ENCODE measurements at places on chromosomes 1 and 21.

DNA sequence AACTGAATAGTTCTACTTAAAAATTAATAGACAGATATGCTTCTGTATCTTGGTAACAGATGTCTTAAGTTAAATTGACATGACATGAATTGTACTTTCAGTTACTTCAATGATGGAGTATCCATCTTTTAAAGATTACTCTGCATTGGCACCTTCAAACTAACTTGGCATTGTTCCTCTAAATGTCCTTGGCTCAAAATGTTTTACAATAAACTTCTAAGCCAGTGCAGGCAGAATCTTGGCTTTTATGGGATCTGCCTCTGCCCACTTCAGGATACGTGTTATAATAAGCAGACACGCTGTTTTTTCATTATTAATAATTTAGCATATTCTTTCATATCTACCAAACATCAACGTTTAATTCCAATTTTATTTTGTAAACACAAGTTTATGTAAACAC is 873.4 kb upstream of the ADAMTS5 start:
- no peak for DNase-seq

DNA sequence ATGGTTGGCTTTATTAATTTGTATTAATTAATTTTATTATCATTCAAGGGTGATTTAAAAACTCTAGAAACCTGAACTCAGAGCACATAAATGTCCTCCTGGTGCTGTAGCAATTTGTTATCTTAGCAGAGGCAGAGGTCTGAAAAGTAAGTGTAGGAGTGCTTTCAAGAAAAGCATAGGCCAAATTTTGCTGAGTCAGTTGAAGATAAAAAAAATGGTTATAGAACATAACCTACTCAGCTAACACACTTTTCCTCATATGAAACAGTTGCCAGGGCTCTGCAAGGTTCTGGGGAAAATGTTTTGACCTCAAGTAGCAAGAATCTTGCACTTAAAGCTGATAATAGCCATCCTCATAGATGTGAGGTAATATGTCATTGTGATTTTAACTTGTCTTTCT is 53.5 kb upstream of the CHODL start:
- DNase-seq, result no peak

DNA sequence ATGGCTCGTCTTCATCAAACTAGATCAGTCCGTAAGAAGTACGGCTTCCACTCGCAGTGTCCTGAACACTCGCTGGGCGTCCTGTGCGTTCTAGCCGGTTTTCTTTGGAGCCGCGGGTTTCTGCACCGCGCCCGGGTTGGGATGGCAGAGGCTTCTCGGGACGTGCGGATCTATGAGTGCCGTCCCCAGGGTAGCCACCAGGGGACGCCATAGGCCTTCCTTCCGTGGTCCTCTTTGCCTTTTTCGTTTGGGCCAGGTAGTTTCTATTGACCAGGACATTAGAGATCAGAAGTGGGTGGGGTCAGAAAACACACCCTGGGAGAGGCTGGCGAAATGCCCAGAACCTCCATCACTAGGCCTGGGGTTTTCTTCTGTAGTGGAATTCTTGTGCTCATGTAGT is 273.8 kb downstream of the FAM72C start:
- DNase-seq, result peak; percentile 65

GRCh38 chr1:83029916-83030315 is 969.0 kb downstream of the TTLL7 start:
- no peak for DNase-seq

DNA sequence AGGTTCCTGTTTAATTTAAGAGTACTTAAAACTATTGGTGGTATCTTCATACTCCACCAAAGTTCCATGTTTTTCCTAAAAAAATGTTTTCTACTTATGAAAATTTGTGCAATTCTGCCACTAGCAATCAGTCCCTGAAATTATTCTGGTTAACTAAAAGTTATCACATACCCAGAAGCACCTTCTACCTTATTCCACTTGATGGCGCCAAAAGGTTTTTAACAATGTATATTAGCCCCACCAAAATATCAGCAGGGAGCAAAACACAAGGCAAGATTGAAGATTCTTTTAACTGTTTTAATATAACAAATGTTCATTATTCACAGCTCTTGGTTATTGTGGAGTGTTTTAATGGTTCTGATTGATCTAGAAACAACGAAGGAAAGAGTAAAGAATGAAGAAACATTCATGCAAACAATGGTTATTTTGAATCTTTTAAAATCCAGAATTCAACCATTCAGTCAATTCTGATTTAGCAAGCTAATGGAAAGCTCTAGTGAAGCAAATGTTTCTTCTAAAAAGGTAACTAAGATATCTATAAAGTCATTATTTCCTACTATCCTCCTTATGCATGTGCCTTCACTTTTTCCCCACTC is 67.2 kb downstream of the TTLL7 start:
- peak; percentile 52 for DNase-seq

DNA sequence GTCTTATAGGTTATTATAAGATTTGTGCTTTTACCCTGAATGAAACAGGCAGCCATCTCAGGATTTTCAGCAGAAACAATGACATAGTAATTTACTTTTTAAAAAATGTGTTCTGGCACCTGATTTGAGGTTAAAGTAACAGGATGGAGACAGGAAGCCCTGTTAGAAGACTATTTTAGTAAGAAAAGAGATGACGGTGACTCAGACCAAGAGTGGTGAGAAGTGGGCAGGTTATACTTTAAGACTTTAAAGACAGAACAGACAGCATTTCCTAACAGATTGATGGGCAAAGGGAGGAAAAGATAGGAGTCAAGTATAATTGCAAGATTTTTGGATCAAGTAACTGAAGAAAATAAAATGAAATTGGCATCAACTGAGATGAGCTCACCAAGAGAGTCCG is 436.8 kb upstream of the NR5A2 start:
- no peak for DNase-seq

DNA sequence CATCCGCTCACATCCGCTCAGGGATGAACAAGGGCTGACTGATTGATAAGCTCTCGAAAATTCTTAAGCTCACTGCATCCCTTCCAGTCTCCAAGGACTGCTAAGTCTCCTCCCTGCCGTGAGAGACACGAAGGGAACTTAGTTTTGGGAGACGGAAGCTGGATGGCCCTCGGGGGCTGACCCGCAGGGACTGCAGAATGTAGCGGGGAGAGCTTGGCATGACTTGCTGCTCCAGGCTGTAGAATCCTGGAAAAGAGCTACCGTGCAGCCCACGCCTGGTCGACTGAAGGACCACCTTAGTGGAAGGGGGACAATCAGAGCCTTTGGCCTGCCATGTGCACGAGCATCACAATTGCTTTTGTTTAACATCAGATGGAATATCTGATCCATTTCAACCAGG is 5.3 kb downstream of the ANKRD65 start:
- DNase-seq, result no peak

DNA sequence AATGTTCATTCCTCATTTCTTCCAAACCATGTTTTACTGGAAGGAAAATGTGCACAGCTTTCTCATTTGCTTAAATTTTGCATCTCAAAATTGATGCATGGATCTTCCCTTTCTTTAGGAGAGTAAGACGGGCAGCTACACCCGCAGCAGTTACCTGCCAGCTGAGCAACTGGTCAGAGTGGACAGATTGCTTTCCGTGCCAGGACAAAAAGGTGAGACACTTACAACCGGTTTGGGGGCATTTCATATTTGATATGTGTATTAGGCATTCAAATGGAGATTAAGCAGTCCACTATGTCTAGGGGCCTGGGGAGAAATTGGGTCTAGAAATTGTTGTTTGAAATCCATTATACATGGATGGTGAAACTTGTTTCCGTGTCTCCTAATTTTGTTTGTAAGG is 12.9 kb downstream of the C8A start:
- no peak for DNase-seq

GRCh38 chr1:65207317-65207716 is 59.3 kb downstream of the AK4 start:
- DNase-seq, result no peak

DNA sequence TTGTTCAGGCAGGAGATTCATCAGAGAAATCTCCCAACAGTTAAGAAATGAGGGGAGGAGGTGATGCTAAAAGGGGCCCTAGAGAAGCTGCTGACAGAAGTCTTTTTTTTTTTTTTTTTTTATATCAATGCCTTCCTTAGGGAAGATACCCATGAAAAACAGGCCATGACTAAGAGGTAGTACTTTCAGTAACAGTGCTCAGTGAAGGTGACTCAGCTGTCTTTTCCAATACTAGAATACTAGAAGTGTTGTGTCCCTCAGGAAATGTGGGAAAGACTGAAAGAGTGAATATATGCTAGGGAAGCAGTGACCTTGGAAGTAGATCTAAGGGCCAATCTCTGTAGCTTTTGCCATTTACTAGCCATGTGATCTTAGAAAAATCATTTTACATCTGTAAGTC is 52.4 kb upstream of the SLFNL1 start:
- DNase-seq, result no peak

DNA sequence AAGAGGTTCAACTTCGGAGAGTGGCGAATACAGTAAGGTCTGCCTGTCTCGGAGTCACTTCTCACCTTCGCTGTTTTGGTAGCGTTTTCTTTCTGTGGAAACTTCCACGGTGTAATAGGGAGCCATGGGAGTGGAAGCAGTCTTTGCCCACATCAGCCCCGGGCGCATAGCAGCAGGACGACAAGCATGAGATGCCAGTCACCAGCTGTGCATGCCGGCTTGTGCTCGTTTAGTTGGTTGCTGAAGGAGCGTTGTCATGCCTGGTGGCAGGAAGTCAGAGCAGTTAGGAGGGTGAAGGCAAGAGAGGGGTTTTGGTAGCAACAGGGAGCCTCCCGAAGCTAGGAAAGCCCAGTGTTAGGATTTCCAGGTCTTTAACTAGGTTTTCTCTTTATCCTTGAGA is 58.8 kb downstream of the MRPS6 start:
- DNase-seq, result no peak

All from erythroblast (primary cell).